ENCODE measurements at places on chromosomes 6 and 20.

GRCh38 chr20:16554766-16555543, 18.3 kb downstream of the KIF16B start:
- H3K36me3 ChIP-seq, result no peaks in the 10 kb centered on the region
- H3K4me1 ChIP-seq, result peaks cover 10% of the 10 kb centered on the region
- no peak overlapping the region for H3K27ac ChIP-seq
- no peak for DNase-seq
- H3K27me3 ChIP-seq, result no peaks in the 10 kb centered on the region
- H3K4me3 ChIP-seq, result no peak overlapping the region

GRCh38 chr20:2305479-2305878, 9.7 kb downstream of the TGM3 start:
- no peak overlapping the region for H3K27ac ChIP-seq
- no peaks in the 10 kb centered on the region for H3K4me1 ChIP-seq
- H3K27me3 ChIP-seq, result peaks cover 2% of the 10 kb centered on the region
- DNase-seq, result no peak
- H3K4me3 ChIP-seq, result no peak overlapping the region

- H3K36me3 ChIP-seq, result no peaks in the 10 kb centered on the region
- H3K27ac ChIP-seq, result no peak overlapping the region
- H3K4me3 ChIP-seq, result no peak overlapping the region
- no peaks in the 10 kb centered on the region for H3K27me3 ChIP-seq
- no peaks in the 10 kb centered on the region for H3K4me1 ChIP-seq
These were observed 207.6 kb upstream of the CDH4 start for GRCh38 chr20:61044499-61044898.

DNA sequence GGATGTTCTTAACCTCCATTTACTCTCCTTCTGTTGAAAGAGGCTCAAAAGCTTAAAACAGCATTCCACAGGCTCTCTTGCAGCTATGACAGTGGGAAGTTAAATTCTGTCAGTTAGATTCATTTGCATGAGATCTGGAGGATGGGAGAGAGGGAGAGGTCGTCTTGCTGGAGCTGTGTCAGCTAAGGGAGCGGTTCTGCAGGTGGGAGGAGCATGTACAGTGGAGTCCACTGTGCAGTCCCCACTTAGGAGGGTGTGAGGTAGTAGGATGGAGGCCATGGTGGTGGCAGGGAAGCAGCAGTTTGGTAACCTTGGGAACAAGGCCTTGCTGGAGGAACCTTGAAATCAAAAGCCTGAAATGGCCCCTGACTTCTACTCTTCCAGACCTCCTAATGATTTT, 12.0 kb upstream of the B4GALT5 start:
- H3K4me1 ChIP-seq, result peaks cover 2% of the 10 kb centered on the region
- no peaks in the 10 kb centered on the region for H3K36me3 ChIP-seq
- H3K27me3 ChIP-seq, result no peaks in the 10 kb centered on the region
- DNase-seq, result no peak
- no peak overlapping the region for H3K27ac ChIP-seq

DNA sequence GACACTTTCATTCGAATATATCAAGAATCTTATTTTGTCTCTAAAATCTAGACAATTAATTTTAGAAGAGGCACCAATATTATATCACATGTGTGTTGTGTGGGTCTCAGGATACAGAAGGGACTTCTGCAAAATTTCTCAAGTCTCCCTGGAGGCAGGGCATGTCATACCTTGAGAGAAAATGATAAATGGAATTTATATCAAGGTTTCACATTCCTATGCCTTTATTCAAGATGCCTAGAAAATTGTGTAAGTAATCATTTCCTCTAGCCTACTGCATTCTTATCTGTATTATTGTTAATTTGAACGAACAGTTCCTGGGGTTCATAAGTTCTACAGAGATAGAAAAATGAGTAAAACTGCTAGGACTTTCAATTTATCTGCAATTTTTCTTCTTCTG, 1247.9 kb downstream of the GRIK2 start:
- no peaks in the 10 kb centered on the region for H3K36me3 ChIP-seq
- H3K4me3 ChIP-seq, result no peak overlapping the region
- no peaks in the 10 kb centered on the region for H3K27me3 ChIP-seq
- no peak overlapping the region for H3K27ac ChIP-seq
- H3K4me1 ChIP-seq, result no peaks in the 10 kb centered on the region

GRCh38 chr20:50548396-50548795, 38.2 kb downstream of the PTPN1 start:
- H3K27ac ChIP-seq, result no peak overlapping the region
- H3K36me3 ChIP-seq, result peaks cover 11% of the 10 kb centered on the region
- no peak overlapping the region for H3K4me3 ChIP-seq
- H3K27me3 ChIP-seq, result no peaks in the 10 kb centered on the region

- peak; percentile 31 for DNase-seq
- H3K4me3 ChIP-seq, result no peak overlapping the region
- H3K36me3 ChIP-seq, result no peaks in the 10 kb centered on the region
- no peaks in the 10 kb centered on the region for H3K4me1 ChIP-seq
These were observed 285.1 kb downstream of the CENPW start for GRCh38 chr6:126625019-126625418.

DNA sequence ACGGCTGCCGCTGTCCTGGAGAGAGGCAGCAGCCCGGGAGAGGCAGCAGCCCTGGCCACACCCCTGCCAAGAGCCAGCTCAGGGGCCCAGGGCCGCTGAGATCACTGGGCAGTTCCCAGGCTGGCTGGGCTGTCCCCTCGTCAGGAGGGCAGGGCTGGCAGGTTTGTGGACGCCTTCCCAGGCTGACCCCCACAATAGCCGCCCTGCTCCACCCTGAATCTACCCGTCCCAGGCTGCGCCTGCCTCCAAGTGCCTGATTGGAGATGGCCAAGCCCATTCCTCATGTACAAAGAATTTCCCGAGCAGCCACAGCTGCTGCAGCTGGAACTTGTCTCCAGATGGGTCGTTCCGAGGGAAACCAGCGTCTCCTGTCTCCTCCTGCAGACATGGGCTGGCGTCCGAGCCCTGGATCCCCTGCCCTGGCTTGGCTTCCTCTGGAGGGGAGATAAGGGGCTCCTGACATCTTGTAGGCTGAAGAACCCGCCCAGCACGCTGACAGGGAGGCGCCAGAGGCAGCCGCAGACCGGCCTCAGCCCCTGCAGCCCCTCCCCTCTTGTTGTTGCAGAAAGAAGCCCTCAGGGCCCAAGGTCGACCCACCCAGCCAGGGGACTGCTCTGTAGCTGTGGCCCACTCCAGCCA, 9.4 kb upstream of the GATA5 start:
- no peak overlapping the region for H3K4me3 ChIP-seq
- no peaks in the 10 kb centered on the region for H3K4me1 ChIP-seq
- H3K27ac ChIP-seq, result no peak overlapping the region
- peak; percentile 14 for DNase-seq
- H3K36me3 ChIP-seq, result no peaks in the 10 kb centered on the region
- H3K27me3 ChIP-seq, result peaks cover 99% of the 10 kb centered on the region

DNA sequence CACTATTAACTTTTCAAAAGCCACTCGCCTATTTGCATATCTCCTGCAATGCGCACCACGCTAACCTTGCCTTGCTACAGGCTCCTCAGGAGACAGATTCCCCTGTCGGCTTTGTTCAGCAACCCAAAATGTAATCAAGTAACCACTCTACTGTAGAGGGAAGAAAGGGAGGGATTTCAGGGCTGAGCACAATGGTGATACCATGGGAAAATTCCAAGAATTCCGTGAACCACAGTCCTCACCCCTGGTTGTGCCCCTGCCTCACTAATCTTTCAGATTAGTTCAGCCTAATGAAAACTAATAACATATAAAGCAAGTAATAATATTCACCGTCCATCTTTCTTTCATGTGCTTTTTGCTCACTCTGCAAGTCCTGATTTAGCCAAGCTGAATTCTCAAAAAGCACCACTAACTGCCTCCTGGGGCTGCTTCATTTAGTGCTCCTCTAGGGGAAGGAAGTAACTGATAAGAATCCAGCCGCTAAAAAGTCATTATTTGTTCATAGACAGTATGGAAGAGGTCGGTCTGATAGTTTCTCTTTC, 6.6 kb downstream of the CITED2 start:
- H3K4me1 ChIP-seq, result peaks cover 7% of the 10 kb centered on the region
- H3K36me3 ChIP-seq, result peaks cover 8% of the 10 kb centered on the region
- no peak overlapping the region for H3K27ac ChIP-seq
- DNase-seq, result no peak

GRCh38 chr20:10559266-10559665, 114.5 kb downstream of the JAG1 start:
- H3K4me1 ChIP-seq, result peaks cover 15% of the 10 kb centered on the region
- peak overlapping the region; percentile 31 for H3K27ac ChIP-seq
- no peak for DNase-seq
- no peak overlapping the region for H3K4me3 ChIP-seq

GRCh38 chr6:158706369-158706982, 56.6 kb downstream of the SYTL3 start:
- H3K36me3 ChIP-seq, result no peaks in the 10 kb centered on the region
- no peaks in the 10 kb centered on the region for H3K27me3 ChIP-seq

- H3K27ac ChIP-seq, result no peak overlapping the region
- H3K4me1 ChIP-seq, result no peaks in the 10 kb centered on the region
- no peaks in the 10 kb centered on the region for H3K36me3 ChIP-seq
These were observed 89.4 kb upstream of the PAK5 start for GRCh38 chr20:9928281-9928737.

GRCh38 chr6:155303361-155303870, 10.9 kb downstream of the TFB1M start:
- H3K4me3 ChIP-seq, result no peak overlapping the region
- peak; percentile 30 for DNase-seq
- peaks cover 5% of the 10 kb centered on the region for H3K36me3 ChIP-seq
- no peak overlapping the region for H3K27ac ChIP-seq
- no peaks in the 10 kb centered on the region for H3K27me3 ChIP-seq

GRCh38 chr6:12748815-12749521, 32.4 kb downstream of the PHACTR1 start:
- no peaks in the 10 kb centered on the region for H3K4me1 ChIP-seq
- H3K36me3 ChIP-seq, result no peaks in the 10 kb centered on the region
- no peak overlapping the region for H3K27ac ChIP-seq

DNA sequence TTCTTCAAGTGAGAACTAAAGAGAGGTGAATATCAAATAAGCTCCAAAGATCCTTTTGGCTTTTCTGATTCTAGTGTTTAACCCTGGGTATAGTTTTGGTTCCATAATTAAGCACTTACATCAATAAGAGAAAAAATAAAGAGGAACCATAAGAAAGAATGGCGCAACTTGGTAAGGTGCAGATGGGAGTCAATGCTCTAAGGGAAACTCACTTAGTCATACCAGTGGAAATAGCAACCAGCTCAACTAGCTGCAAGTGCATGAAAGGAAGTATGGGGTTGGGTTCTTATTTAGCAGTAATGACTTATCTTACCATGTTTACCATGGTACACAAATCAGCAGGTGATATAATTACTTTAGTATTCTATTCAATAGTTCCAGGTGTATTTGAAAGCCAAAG, 296.5 kb upstream of the RUNX2 start:
- no peaks in the 10 kb centered on the region for H3K27me3 ChIP-seq
- no peaks in the 10 kb centered on the region for H3K36me3 ChIP-seq
- no peak overlapping the region for H3K27ac ChIP-seq
- no peaks in the 10 kb centered on the region for H3K4me1 ChIP-seq

DNA sequence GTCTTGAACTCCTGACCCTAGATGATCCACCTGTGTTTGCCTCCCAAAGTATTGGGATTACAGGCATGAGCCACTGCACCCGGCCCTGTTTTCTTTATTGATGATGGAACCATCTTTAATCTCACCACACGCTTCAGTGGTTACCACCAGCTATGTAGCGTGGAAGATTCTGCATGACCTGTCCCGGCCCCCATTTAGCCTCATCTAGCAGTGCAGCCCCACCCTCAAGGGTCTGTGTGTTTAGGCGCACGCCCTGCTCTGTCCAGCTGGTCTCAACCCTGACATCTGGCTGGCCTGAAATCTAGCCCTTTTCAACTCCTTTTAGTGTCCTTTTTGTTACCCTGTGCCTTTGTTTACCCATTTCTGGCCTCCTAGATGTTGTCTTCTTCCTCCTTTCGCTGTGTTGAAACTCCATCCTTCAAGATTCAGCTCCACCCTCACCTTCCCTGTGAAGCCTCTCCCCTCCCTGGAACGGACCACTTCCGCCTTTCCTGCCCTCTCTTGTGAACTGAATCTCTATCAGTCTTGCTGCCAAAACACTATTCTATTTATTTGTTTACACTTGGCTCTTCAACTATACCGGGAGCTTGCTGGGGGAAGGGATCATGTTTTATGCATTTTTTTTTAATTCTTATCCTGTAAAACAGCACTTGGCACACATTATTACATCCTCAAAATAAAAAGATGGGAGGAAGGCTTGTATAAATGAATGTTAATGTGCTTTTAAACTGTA, 101.0 kb upstream of the MTHFD1L start:
- H3K4me1 ChIP-seq, result no peaks in the 10 kb centered on the region
- H3K27me3 ChIP-seq, result no peaks in the 10 kb centered on the region
- no peak for DNase-seq
- H3K27ac ChIP-seq, result no peak overlapping the region
- no peaks in the 10 kb centered on the region for H3K36me3 ChIP-seq

GRCh38 chr6:113924312-113924723, 46.6 kb downstream of the HDAC2 start:
- H3K4me3 ChIP-seq, result no peak overlapping the region
- no peaks in the 10 kb centered on the region for H3K36me3 ChIP-seq
- DNase-seq, result peak; percentile 16
- peaks cover 2% of the 10 kb centered on the region for H3K4me1 ChIP-seq
- no peaks in the 10 kb centered on the region for H3K27me3 ChIP-seq

DNA sequence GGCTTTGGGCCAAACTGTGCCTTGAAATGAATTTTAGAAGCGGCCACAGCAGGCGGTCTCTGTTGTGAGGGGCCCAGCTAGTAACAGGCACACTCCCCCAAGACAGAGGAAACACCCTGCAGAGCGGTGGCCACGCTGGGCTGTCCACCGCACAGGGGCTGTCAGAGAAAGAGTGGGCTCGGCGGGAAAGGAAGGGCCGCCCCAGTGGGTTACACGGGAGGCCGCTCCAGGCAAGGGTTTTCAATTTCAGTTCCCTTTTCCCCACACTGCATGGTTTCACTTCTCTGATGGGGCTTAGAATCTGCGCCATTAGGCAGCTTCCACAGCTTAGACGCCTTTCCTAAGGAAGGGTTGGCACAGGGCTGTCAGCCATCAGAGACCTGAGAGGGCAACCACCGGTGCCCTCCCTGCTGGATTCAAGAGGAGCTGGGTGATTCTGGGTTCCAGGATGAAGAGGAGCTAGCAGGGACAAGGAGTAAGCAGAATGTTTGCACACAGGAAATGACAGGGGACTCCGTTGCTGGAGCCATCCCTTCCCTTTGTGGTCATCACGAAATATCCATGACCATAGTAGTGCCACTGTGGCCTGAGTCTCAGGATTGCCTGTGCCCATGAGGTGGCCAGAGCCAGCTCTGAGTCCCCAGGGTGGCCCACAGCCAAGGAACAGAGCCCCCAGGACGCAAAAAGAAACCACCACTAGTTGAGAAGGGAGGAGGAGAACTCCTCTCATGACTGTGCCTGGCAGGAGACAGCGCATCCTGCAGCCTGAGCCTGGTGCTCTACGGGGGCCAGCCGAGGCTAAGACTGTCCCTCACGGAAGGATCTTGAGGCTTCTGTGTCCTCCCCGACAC, 282.7 kb downstream of the NRN1 start:
- H3K27ac ChIP-seq, result no peak overlapping the region
- H3K4me3 ChIP-seq, result no peak overlapping the region
- H3K4me1 ChIP-seq, result peaks cover 2% of the 10 kb centered on the region
- DNase-seq, result no peak
- H3K36me3 ChIP-seq, result no peaks in the 10 kb centered on the region
- no peaks in the 10 kb centered on the region for H3K27me3 ChIP-seq

All from IMR-90 (cell line).